ENCODE measurements at places on chromosomes 13 and 19. TPM values are rescaled to one million over a fixed set of nuclear protein-coding genes. Genes with fewer than 3 reads are reported as not detected.

Gene C3
- polyA plus RNA-seq: 5.4 TPM

GRCh38 chr19:19460761-19461265, 54.5 kb downstream of the TSSK6 start:
- no peak for DNase-seq

DNA sequence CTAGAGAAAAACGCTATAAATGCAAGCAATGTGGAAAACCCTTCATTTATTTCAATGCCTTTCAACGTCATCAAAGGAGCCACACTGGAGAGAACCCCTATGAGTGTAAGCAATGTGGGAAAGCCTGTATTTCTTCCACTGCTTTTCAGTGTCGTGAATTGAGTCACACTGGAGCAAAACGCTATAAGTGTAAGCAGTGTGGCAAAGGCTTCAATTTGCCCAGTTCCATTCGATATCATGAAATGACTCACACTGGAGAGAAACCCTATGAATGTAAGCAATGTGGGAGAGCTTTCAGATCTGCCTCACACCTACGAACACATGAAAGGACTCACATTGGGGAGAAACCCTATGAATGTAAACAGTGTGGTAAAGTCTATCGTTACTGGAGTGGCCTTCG, 27.4 kb downstream of the ZNF20 start:
- no peak for DNase-seq

DNA sequence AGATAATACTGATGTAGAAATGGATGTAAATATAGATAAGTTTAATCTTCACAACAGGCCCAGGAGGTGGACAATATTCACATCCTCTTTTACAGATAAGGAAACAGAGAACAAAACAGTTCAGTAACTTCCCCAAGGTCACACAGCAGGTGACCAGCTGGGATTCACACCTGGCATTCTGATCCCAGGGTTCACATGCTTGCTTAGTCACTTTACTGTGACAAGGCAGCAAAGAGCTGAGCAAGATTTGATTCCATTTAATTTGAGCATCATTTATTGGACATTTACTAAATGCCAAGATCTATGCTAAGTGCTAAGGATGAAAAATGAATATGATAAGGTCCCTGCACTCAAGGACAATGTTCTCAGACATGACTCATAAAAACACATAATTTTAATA, 94.1 kb upstream of the STARD13 start:
- no peak for DNase-seq

- no peak for DNase-seq
These were observed 775.3 kb downstream of the UQCRFS1 start for GRCh38 chr19:28437390-28438346.

GRCh38 chr13:79228972-79229371, 177.1 kb downstream of the RBM26 start:
- no peak for DNase-seq

DNA sequence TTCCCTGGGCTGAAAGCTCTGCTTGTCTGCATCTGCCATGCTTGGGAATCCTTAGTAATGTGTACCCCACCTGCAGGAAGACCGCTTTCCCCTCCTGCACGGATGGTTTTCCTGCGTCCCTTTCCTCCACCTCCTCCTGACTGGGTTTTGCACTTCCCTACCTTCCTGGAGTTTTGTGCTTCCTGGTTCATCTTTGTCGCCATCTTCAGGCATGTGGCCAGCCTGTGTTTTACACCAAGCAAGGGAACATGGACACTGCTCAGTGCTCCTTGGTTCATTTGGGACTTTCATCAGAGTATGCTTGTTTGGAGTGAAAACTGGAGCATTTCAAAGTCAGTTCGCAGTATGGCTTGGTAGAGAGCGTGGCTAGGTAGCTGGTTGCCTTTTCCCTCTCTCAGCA, 30.7 kb downstream of the ERICH6B start:
- DNase-seq: no peak

Gene PRMT1
- 166 TPM for polyA plus RNA-seq

- peak; percentile 68 for DNase-seq
These were observed 107.1 kb downstream of the UBL3 start for GRCh38 chr13:29743201-29743786.

Gene KIR2DL4
- polyA plus RNA-seq: not detected

Gene CEACAM5
- polyA plus RNA-seq: 0.34 TPM

Gene HNRNPA1L2
- 20.7 TPM for polyA plus RNA-seq

GRCh38 chr19:40954573-40954972, 36.5 kb upstream of the CYP2B6 start:
- DNase-seq: no peak

DNA sequence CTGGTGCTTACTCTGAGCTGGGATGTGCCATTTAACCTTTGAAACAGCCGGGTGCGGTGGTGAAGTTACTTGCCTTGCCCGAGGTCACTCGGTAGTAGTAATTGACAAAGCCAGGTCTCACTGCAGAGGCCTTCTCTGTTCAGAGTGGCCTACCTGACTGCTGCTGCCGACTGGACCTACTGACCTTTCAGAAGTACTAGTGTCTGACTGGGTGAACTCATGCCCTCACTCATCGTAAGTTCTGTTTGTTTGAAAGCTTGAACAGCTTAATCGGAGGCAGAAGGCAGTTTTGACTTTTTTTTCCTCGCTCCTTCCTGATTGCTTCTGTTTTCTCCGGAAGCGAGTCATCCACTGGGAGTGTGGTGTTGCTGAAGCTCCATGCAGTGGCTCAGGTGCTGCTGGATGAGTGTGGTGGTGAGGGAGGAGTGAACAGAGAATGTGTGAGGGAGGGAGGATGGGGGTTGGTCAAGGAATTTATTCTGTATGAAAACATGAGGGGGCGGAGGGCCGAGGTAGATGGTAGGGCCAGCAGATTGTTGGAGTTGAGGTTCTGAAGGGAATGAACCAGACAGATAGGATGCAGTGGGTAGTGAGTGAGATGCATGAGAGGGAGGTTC, 2.7 kb downstream of the SPINT2 start:
- no peak for DNase-seq

DNA sequence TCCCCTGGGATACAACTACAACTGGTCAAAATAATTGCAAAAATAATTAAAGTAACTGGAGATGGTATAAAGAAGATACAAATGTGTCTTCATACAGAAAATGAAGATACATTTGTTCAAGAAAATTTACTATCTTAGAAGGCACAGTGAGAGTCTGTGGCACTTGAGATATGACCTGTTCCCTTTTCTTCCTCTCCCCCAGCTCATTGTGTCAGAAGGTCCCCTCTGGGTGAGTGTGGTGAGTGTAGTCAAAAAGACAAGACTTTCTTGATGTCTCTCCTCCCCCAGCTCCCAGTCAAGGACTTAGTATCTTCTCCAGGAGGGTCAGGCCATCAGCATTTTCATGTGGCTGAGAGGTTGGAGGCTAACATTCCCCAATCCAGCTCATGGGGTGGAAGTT, 51.7 kb downstream of the EDNRB start:
- no peak for DNase-seq

Measured in muscle of arm (tissue), 14 donors.